ENCODE measurements at places on chromosomes 5 and 9. TPM values are rescaled to one million over a fixed set of nuclear protein-coding genes. Genes with fewer than 3 reads are reported as not detected.

EIF4E1B gene
- total RNA-seq, result not detected

SLC45A2 gene
- total RNA-seq, result 2.1 TPM

SEMA5A gene
- total RNA-seq, result 92.9 TPM

MELK gene
- total RNA-seq, result 35.8 TPM

DNA sequence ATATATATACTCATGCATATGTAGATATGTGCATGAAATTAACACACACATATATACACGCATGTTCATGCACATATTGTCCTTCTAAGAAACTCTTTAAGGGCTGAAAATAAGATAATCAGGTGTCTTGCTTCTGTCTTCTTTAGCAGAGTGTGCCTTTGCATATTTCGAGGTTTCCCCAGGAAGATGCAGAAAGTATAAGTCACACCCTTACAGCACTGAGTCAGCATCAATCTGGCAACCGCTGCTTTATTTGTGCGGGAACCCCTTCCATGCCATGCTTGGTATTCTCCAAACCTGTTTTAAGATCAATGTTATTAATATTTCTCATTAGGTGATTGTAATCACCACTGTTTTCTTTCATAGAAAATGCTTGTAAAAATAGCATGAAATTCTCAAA is 557.9 kb downstream of the CAAP1 start:
- no peak for DNase-seq

DNA sequence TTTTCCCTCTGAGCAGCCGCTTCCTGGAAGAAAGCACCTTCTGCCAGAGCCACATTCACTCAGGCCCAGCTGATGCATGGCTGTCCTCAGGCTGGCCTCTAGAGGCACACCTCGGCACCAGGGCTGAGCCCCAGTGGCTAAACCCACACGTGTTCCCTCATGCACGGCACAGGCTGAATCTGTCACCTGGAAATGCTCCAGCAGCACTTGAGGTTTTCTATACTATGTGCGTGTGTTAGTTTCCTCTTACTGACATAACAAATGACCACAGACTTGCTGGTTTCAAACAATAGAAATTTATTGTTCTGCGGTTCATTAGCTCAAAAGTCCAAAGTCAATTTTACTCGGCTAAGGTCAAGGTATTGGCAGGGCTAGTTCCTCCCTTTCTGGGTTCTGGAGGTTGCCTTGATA is 141.4 kb downstream of the LRRC70 start:
- peak; percentile 71 for DNase-seq

- no peak for DNase-seq
Measured at GRCh38 chr9:116674210-116674980, 12.7 kb upstream of the TRIM32 start.

GRCh38 chr5:170896779-170897178 is 35.0 kb downstream of the RANBP17 start:
- peak; percentile 64 for DNase-seq

- DNase-seq, result no peak
Measured at GRCh38 chr5:100464418-100464817, 70.8 kb upstream of the FAM174A start.

DNA sequence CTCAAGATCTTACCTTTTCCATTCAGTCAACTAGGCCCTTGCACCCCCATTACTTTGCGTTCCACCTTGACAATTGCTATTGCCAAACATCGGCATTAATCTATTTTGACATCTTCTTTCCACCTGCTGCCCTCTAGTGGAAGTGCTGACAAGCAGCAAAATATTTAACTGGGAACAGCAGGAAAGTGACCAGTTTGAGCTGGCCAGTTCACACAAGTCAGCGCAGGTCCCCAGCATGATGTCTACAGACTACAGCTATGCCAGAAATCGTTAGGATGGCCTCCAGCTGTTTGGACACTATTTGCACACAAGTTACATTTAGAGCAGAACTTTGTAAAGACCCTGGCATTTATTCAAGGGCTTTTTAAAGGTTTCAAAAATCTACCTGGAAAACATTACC is 160.1 kb downstream of the GHR start:
- no peak for DNase-seq
